ENCODE measurements at places on chromosomes 7 and 10.

DNA sequence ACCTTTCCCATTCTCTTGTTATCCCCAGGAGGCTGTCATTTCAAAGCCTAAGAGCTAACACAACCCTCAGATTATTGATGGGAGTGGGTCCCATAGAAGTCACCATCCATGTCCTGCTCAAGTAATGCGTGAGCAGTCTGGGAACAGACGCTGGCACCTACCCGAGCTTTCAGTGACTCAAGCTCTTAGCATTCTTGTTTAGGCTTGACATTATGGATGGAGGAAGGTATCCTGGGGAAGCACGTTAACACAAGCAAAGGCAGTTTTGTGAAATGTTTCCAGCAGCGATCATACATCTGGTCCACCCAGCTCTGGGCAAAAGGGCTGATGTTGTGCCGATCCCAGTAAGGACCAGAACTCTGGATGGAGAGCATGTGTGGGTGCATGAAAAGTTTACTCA, 30.0 kb upstream of the AUTS2 start:
- DNase-seq = no peak

GRCh38 chr7:19213746-19214145, 68.5 kb upstream of the FERD3L start:
- DNase-seq = no peak

GRCh38 chr10:57654856-57655255, 612.8 kb downstream of the IPMK start:
- DNase-seq = no peak

DNA sequence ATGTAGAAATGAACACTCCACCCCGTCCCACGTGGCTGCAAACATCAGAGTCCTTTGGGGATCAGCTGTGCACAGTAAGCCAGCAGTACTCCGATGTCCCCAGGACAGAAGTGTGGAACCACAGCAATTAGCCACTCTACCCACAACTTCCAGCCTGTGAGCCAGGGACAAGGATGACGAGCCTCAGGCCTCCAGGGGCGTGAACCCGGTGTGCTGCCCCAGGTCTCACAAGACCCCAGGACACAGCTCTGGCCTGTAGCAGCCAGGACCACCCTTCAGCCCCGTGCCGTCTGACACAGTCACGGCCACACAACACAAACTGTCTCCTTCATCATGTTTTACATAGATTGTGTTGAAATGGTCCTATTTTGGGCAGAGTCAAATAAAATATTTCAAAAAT, 113.0 kb upstream of the DIP2C start:
- DNase-seq = no peak

GRCh38 chr7:84247591-84247990, 53.0 kb upstream of the SEMA3A start:
- no peak for DNase-seq

DNA sequence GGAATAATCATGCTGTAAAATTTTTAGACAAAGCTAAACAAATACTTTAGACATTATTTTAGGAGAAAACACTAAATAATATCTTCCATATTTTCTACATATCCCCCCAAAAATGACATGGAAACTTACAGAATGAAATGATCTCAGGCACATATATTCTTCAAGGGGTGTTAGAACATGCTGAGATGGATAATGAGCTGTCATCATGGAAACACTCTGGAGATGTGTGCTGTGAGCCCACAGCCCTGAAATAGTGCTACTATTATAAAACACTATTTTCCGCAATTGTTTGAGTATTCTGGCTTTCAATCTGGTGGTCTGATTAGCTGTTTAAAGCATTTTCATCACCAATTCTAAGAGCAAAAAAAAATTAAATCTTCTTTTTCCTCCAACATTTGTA, 385.7 kb downstream of the PHTF2 start:
- DNase-seq = no peak

DNA sequence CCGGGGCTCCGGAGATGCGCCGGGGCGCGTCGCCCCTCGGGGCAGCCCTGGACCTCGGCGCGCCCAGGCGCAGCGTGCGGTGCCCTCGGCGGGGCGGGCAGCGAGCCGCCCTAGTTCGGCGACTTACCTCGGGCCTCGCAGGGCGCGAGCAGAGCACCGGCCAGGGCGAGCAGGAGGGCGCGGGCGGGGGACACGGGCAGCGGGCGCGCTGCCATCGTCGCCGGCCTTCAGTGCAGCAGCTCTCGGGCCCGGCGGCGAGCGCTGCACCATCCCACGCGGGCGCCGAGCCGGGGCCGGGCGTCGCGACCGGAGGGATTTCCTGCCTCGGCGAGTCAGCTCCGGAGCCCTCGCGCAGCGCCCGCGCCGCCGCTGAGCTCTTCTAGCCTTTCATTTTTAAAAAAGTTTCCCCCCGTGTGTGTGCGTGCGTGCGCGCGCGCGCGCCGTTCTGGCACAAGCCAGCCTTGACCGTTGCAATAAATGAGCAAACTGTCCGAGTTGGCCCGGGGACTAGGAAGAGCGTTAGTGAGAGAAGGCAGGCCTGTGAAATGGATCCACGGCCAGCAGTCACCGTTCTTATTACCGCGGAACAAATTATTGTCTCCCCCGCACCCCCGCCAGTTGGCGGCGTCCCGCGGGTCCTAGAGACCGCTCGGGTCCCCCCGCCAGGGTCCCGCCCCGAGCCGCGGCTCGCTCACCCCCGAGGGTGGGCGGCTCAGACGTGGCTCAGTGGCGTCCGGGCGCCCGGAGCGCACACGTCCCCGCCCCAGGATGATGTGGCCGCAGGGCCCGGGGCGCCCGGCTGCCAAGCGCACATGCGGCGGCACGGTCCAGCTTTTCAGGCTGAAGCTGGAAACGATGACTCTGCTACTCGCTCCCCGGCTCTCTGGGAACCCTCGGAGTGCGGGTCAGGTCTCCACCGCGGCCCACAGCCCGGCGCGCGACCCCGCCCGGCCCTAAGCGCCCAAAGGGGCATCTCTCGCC, at the start of gene ADAM12:
Gene ADAM12, minus strand, starts transcription at position 547 of the 981 bp plus-strand sequence. Its CDS starts 332 bp downstream, at position 215.
- no peak for DNase-seq

GRCh38 chr10:18312374-18313139, 172.3 kb downstream of the CACNB2 start:
- DNase-seq = no peak

GRCh38 chr7:90520484-90520883, 51.0 kb downstream of the PTTG1IP2 start:
- no peak for DNase-seq

GRCh38 chr7:157508477-157508881, 171.7 kb downstream of the DNAJB6 start:
- no peak for DNase-seq

DNA sequence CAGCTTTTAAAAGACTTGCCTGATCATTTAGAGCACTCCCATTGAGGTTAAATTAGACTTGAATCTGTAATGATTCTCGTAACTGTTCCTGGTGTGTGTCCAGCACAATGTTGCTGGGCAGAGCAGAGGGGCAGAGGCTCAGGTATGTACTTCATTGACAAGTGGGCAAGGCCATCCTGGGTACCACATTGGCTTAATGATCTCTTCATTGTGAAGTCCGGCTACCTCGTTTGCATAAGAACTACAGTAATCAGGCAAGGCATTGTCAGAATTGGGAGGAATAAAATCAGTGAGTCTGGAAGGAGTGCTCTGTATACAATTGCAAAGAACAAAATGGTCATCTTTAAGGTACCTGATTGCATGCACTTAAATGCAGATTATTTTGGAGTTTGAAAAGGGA, 6.1 kb downstream of the RPS24 start:
- no peak for DNase-seq

DNA sequence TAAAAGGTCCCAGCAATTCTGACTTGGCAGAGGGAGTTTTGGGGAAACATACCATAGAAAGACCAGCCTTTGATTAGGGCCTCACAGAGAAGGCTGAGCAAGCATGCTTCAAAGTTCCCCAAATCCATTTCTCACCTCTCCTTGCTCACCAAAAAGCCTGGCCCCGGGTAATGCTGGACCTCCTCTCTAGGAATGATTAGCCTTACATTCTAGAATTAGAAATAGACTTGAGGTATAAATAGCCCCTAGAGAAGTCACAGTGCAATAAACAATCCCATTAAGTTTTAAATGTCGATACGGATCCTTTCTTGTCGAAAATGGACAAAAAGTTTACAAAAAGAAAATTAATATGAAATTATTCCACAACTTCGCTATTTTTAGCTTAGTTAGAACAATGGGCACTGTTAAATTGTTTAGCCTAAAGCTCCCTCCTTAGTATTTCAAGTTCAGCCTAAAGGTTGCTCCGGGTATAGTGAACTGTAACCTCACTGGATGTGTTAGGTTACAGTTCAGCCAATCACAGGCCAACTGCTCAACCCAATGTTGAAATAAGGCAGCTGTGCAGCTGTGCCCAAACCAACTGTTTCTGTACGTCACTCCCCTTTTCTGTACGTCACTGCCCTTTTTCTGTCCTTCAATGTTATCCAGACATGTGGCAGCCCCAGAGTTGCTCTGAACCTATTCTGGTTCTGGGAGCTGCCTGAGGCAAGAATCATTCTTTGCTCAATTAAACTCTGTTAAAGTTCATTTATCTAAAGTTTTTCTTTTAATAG, 7.9 kb upstream of the GSDME start:
- DNase-seq = no peak

DNA sequence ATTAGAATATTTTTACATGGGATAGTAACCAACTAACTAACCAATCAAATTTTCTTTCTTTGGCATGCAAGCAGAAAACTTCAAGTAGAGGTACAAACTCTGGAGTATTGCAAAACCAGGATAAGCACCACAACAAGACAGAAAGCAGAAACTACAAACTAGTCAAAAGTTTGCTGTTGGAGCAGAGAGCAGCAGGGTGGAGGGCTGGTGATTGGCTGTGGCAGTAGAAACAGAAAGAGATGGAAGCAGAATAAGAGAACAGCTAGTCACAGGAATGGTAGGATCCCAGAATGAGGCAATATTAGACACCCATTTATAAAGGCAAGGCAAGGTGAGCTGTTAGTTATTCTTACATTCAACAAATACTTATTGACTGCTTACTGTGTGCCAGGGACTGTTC, 6.8 kb upstream of the MACC1 start:
- DNase-seq = no peak

DNA sequence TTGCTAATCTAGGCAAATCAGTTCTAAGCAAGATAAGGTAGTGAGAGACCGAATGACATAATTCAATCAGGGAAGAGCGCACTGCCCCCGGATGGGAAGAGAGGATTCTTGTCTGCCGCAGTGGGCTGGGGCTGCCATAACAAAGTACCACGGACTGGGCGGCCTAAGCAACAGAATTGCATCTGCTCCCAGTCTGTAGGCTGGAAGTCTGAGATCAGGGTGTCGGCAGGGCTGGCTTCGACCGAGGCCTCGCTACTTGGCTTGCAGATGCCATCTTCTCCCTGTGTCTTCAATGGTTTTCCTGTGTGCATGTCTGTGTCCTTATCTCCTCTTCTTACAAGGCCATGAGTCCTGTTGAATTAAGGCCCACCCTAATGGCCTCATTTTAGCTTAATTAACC, 59.7 kb upstream of the TMEM72 start:
- DNase-seq = no peak

DNA sequence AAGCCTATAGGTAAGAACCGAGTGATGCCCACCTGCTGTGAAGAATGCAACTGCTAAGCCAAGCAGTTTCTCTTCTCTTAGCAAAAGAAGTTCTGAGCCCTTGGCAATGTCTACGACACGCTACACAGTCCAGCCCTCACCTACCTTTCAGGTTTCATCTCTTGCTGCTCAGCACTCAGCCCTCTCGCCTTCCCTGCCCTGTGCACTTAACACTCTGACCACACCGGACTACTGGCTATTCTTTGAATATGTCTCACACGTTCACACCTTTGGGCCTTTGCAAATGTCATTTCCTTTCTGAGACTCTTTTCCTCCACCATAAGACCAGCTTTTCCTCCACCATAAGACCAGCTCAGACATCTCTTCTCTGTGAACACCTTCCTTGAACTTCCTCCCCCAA, 67.0 kb upstream of the ITGB1 start:
- DNase-seq = no peak

DNA sequence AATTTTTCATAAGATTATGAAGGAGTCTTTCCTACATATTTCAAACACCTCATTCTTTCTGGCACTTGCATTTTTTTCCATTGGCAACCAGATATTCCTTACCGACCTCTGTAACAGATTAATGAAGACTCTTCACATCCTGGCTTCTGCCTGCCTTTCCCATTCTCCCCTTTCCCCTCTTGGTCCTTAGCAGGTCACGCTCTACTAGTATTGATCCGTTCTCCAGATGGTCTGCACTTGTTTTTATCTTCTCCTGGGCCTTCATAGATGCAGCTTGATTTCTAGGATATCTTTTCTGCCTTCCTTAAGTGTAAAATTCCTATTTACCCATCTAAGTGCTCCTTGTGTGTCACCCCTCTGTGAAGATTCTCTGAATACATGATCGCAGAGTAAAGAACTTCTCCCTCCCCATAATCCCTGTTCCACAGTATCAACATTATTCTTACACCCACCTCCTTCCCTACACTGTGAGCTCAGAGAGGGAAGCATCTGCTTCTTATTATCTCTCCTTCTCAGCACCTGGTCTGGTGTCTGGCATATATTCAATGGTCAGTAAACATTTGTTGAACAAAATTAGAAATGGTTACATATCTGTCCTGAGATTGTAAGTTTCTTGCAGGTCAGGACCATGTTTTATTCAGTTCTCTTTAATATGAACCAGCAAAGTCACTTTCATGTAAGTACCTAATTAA, 654.2 kb downstream of the REEP3 start:
- no peak for DNase-seq

DNA sequence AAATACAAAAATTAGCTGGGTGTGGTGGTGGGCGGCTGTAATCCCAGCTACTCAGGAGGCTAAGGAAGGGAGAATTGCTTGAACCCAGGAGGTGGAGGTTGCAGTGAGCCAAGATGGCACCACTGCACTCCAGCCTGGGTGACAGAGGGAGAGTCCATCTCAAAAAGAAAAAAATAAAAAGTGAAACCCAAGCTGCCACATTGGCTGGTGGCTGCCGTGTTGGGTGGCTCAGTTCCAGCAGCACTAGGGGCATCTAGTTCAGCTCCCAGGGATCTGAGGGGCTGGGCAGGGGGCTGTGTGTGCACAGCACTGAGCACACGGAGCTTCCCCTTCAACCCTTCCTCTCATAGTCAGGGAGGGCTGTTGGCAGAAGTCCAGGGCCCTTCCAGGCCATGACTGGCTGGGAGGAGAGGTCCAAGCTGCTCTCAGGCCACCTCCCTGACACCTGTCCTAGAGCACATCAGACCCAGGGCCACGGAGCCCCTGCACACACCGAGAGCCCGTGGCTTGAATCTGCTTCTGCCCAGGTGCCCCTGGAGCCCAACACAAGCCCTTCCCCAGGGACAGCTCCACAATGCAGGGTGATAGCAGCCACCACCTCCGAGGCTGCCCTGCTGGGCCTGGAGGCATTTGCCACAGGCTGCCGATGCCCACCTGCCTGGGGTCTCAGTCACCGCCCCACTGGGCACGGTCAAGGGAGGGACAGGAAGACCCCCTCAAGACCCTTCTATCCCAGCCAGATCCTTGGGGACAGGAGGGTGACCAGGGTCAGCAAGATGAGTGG, 47.3 kb downstream of the YKT6 start:
- DNase-seq = no peak
